ENCODE measurements at places on chromosomes 6 and 20.

DNA sequence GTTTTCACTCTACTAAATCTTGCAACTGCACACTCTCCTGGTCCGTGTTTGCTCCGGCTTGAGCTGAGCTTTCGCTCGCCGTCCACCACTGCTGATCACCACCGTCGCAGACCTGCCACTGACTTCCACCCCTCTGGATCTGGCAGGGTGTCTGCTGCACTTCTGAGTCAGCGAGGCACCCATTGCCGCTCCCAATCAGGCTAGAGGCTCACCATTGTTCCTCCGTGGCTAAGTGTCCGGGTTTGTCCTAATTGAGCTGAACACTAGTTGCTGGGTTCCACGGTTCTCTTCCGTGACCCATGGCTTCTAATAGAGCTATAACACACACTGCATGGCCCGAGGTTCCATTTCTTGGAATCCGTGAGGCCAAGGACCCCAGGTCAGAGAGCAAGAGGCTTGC lies 98.6 kb upstream of the GPR6 start:
- DNase-seq, result no peak

GRCh38 chr6:48996461-48997119 lies 466.5 kb downstream of the MMUT start:
- no peak for DNase-seq

DNA sequence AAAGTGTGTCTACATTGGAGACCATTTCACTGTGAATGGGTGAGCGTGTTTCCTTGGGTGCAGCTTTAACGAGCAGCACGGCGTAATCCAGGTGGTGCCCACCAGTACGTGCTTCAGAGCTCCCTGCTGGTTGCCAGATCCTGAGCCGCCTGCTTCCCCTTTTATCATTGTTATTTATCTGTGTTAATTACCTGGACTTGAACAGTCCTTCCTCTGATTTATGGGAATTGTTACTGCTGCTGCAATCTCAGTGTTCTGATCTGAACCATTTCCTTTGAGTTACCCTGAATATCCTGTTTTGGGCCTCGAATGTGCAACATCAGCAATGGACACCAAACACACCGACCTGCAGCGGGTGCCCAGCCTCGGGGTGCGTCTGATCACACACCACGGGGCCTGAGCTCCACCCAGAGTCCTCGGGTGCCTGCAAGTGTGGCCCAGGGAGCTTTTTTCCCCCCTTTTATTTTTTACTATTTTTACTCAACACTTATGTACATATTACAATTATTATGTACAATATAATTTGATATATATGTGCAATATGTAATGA lies 81.3 kb downstream of the RPP40 start:
- no peak for DNase-seq

DNA sequence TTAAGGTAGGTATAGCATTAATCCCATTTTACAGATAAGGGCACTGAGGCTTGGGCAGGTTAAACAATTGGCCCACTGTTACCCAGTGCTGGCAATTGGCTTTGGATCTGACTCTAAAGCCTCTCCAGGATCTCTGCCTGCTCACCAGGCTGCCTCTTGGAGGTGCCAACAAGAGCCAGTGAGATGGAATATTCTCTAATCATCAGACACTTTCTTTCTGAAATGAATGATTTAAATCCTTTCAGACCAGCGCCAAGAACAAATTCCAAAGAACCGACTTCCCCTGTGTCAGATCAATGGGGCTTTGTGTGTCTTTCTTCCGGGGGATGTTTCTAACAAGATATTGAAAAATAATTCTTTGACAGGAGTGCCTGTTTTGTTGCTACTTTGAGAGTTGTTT lies 23.6 kb downstream of the CYP39A1 start:
- DNase-seq, result no peak

GRCh38 chr6:128882560-128882959 lies 378 bp upstream of the LAMA2 start:
- DNase-seq, result no peak

Measured in NCI-H510A (cell line).